ENCODE measurements at places on chromosomes 7 and 10.

DNA sequence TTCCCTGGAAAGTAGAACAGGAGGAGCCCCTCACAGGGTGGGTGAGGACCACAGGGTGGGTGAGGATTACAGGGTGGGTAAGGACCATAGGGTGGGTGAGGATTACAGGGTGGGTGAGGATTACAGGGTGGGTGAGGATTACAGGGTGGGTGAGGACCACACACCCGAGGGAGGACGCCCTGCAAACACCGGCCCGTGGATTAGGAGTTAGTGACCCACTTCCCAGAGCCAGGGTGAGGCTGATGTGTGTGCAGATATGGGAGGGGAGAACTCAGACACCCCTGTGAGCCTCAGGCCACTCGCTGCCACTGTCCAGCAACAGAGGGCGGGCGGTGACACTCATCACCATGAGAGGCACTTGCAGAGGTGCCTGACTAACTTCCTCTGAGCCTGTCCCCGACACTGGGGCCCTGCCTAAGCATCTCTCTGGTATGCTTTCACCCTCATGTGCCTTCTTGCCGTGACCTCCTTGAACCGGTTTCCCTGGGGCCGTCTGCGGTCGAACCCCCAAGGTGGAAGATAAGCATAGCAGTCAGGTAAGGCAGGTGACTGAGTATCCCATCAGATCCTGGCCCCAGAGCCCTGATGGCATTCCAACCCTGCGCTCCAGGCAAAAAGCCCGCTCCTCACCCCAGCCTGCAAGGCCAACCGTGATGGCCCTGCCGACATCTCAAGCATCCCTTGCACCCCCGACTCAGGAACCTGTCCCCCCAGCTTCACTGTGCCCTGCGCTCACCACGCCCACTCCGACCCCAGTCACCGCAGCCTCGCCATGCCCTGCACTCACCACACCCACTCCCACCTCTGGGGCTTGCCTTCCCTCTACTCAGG is 74.1 kb downstream of the FAM53B start:
- no peak for DNase-seq

DNA sequence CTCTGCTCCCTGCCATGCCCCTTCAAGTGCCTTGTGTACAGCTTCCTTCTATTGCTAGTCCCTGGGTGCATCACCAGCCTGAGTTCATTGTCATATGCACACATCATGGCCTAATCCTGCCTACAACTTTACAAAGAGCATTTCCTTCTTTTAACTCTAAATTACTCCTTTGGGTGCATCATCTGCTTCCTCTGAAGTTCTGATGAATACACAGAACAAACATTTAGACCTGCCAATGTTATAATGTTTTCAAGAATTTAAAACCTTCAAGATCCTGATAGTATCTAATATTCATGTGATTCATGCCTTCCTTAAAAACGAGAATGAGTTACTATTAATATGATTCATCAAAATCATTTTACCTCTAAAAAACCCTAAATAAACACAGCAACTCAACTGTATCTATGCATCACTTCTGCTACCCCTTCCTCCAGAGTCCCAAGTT is 357.1 kb downstream of the MAGI2 start:
- no peak for DNase-seq

DNA sequence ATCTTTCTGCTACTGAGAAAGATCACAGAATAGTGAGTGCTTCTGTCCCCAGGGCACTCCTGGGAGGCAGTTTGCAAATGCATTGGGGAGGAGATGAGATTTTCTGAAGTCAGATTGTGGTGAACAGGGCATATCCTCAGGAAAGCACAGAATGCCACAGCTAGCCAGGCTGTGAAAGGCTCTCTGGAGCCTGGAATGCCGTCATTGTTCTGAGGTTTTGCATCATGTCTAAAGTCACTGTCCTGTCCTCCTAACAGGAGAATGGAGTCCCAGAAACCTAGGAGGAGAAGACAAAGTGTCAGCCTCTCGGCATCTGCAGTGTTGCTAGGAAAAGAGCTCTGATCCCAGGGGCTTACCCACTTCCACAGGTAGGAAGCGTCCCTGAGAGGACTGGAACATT is 69.2 kb upstream of the IGFBP3 start:
- DNase-seq, result no peak

- peak; percentile 68 for DNase-seq
These were observed 17.9 kb upstream of the BAIAP2L1 start for GRCh38 chr7:98418636-98419315.

GRCh38 chr10:88082391-88082790 is 219.0 kb downstream of the PTEN start:
- no peak for DNase-seq

DNA sequence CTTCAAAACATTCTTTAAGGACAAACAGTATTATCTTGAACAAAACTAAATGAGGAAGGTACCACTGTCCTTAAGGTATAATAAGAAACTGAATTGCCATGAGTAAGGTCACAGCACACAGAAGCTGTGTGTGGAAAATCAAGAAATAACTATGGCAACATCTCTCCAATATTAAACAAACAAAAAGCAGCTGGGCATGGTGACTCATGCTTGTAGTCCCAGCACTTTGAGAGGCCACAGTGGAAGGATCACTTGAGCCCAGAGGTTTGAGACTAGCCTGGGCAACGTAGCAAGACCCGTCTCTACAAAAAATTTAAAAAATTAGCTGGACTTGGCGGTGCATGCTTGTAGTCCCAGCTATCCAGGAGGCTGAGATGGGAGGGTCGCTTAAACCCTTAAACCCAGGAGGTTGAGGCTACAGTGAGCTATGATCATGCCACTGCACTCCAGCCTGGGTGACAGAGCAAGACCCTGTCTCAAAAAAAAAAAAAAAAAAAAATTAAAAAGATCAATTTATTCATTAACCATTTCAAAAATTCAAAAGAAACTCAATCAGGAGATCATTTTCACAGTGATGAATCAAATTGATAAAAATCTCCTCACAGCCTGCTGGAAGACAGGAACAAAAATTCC is 195.4 kb downstream of the SKIDA1 start:
- peak; percentile 16 for DNase-seq

DNA sequence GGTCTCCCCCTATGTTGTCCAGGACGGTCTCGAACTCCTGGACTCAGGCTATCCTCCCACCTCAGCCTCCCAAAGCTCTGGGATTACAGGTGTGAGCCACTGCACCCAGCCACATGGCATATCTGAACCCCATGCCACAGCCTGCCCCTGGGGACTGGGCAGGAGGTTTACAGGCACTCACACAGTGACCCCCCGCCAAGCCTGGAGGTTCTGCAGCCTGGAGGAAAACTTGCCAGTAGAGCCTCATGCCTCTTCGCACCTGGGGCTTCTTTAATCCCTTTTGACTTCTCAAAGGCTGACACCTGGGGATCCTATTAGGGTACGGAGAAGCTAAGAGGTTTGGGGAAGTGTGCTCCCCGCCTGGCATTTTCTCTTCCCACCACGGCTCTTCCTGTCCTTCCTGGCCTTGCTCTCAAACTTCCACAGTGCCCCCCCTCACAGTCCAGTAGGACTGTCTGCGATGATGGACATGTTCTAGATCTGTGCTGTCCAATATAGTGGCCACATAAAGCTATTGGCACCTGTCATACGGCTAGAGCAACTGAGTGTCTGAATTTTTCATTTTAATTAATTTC is 11.4 kb upstream of the KCP start:
- no peak for DNase-seq

DNA sequence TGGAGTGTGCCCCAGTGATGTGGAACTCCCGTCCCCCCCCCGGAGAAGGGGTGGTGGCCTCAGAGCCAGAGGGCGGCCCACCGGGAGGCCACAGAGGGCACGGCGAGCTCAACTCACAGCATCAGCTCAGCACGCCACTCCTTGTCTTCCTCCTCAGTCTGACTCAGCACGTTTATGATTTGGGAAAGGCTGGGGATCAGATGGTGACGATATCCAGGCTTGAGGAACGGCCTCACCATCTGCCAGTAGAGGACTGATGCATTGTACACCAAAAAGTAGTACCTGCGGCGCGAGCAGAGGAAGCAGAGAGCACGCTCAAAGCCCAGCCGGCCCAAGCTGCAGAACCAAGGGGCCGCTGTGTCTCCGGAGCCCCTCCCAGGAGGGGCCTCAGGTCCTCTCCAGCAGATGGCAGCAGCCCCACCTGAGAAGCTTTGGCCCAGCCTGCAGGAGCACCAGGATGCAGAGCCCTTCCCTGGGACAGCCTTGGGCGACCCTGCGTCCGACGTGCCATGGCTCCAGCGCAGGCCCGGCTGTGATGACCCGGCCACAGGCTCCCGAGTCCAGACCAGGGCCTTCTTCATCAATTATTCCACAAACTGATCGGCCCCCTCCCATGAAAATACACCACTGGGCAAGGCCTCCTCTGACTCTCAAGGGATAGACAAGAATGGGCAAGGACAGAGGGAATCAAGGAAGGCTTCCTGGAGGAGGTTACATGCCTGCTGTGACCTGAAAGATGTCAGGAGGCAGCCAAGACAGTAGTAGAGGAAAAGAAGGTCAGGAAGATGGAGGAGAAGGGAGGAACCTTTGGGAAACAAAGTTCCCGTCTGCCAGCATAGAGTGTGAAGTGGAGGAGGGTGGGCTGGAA is 3.7 kb downstream of the CFAP46 start:
- peak; percentile 25 for DNase-seq

DNA sequence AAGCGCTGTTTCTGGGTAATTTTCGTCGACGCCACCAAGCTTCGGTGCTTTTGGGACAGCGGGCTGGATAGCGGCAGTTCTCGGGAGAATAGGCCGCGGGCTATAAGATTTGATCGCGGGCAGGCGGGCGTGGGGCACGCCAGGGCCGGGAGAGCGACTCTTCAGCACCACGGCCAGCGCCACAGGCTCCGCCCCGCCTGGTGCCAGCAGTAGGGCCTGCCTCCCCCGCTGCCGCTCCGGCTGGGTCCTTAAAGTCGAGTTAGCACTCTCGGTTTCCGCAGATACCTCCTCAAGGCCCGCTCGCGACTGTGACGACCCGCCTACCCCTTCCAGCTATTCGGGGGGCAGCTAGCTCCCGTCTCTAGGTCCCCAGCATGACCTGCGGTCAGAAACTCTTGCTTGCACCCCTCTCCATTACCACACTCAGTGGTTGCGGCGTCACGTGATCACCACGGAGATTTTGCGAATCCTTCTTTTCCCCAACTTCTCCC is 9.4 kb downstream of the NXPH1 start:
- DNase-seq, result peak; percentile 38

GRCh38 chr10:33673839-33674415 is 339.5 kb upstream of the NRP1 start:
- DNase-seq, result no peak

GRCh38 chr7:73939528-73939927 is 78.6 kb downstream of the TMEM270 start:
- no peak for DNase-seq

GRCh38 chr10:80429521-80429973 is 21.2 kb downstream of the PRXL2A start:
- DNase-seq, result no peak

- no peak for DNase-seq
These were observed 51.1 kb downstream of the SHH start for GRCh38 chr7:155761162-155761561.

GRCh38 chr10:126846469-126846868 is 58.8 kb upstream of the DOCK1 start:
- no peak for DNase-seq

DNA sequence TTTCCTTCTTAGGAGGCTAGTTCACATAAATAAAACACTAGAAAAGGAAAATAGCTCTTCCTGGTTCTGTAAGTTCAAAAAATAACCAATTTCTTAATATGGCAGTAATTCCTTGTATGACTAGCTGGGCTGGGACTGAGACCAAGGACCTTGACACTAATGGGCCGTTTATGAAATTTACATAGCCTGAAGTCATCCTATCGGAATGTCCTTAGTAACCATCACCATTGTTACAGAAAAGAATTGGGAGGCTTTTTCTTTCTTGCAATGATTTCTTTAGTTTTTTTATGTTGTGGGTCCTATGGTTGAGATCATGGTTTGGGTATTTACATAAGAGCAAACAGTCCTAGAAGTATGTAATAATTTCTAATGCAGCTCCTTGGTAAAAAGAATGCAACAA is 87.1 kb upstream of the HDAC9 start:
- DNase-seq, result no peak

- no peak for DNase-seq
These were observed 207.0 kb downstream of the MLLT10 start for GRCh38 chr10:21740989-21741388.

- no peak for DNase-seq
These were observed 44.5 kb upstream of the PDSS1 start for GRCh38 chr10:26653004-26653403.

DNA sequence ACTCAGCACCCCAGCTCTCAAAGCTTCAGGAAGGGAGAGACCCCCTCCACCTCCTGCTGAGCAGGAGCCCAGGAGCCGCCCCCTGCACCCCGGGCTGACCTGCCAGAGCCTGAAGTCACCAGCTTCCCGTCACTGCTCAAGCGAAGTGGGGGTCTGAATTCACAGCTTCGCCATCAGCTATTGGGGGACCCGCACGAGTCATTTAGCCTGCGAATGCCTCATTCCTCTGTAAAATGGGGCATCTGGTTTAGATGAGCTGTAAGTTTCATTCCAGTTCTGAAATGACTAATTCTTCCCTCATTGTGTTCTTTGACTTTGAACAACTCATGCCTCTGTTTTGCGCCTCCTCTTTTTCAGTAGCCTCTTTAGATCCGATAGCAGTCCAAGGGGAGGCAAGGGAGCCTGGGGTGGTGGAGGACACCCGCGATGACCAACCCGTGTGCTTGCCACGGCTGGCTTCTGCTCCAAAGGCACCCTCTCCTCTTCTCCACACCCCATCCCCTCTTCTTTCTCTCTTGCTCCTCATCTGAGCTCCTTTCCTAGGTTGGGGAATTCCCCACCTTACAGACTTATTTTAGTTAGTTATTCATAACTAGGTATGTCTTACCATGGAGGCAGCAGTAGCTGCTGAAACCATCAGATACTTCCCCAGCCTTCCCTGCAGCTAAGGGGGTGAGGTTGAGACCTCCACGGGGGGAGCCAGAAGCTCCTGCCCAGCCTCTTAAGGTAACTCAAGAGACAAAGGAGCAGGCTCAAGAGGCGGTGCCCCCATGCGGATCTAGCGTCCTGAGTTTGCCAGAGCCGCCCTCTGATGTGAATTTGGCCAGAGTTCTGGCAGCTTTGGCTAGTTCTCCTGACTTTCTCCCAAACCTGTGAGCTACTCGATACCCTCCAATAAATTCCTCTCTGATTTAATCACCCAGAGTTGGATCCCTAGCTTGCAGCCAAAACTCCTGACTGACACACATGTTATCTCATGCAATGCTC is 47.7 kb downstream of the RBM17 start:
- peak; percentile 17 for DNase-seq

GRCh38 chr10:37680716-37681616 is 176.4 kb downstream of the ZNF248 start:
- DNase-seq, result no peak

- no peak for DNase-seq
These were observed 45.7 kb downstream of the SORCS3 start for GRCh38 chr10:104686829-104687228.

- DNase-seq, result no peak
These were observed 290.7 kb upstream of the TMEM229A start for GRCh38 chr7:124323597-124323996.

DNA sequence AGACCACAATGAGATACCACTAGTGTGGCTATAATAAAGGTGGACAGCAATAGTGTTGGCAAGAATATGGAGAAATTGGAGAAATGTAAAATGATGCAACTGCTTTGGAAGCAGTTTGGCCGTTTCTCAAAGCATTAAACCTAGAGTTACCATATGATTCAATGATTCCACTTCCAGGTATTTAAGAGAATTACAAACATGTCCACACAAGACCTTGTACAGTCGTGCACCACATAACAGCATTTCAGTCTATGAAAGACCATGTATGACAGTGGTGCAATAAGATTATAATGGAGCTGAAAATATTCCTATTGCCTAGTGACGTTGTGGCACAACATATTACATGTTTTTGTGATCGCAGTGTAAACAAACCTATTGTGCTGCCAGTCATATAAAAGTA is 29.6 kb downstream of the CCDC172 start:
- no peak for DNase-seq

Data from SK-MEL-5 (cell line).